ENCODE measurements at places on chromosomes 7 and 10.

DNA sequence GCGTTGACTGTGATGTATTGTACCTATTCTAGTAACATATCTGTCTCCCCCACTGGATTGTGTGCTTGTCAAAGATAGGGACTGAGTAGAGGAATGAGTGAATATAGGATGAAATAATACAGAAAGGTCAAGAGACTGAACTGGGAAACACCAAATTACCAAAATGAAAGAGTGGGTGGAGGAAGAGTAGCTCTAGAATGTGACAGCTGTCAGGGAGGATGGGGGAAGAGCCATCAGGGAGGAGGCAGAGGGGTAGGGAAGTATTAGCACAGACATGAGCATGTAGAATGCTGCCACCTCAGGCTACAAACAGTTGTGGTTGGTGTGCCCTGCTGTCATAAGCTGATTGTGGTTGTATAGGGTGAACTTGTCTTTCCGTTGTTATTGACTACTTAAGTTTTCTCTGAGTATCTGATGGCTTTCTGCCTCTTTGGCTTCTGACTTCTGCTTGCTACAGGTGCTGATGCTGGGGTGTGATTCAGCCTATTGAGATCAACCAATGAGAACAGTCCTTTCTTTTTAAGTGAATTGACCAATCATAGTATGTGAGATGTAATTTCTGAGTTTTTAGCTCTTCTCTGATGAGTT is 5.6 kb downstream of the CCSER2 start:
- DNase-seq, result peak; percentile 52

DNA sequence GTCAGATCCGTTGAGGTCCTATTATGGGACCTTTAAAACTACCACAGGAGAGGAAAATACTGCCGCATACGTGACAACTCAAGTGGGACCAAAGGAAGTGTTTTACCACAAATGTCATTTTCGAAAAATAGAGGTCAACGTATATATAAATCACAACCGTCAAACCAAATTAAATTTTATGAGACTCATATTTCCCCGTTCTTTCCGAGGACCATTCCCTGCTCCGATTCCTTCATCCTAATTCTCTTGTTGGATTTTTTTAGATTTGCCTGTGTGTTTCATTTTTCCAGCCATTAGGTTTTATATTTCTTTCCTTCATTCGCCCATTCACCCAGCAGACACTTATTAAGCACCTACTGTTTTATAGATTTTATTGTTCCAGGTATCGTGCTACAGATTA is 583.9 kb upstream of the FOXK1 start:
- no peak for DNase-seq

GRCh38 chr10:127871631-127872010 is 21.1 kb downstream of the CLRN3 start:
- DNase-seq, result no peak

DNA sequence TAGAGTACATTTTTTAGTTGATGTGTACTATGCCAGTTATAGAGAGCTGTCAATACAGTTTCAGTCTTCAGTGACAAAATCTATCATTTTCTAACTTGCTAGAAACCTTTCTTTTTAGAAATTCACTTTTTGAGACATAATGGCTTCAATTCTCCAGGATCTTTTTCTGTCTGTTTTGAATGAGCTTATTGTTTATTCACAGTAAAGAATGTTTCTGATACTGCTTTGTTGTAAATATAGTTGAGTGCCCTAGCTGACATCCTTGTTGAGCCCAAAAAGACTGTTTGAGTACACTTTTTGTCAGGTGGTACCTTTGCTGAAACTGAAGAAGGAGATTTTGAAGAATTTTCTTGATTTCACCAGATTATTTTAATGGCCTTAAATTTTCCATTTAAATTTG is 139.9 kb downstream of the PPP1R9A start:
- DNase-seq, result no peak

- DNase-seq, result no peak
Observed at GRCh38 chr7:40972426-40972825, 730.5 kb downstream of the INHBA start.

- DNase-seq, result no peak
Observed at GRCh38 chr10:86391986-86392722, 25.6 kb upstream of the GRID1 start.

DNA sequence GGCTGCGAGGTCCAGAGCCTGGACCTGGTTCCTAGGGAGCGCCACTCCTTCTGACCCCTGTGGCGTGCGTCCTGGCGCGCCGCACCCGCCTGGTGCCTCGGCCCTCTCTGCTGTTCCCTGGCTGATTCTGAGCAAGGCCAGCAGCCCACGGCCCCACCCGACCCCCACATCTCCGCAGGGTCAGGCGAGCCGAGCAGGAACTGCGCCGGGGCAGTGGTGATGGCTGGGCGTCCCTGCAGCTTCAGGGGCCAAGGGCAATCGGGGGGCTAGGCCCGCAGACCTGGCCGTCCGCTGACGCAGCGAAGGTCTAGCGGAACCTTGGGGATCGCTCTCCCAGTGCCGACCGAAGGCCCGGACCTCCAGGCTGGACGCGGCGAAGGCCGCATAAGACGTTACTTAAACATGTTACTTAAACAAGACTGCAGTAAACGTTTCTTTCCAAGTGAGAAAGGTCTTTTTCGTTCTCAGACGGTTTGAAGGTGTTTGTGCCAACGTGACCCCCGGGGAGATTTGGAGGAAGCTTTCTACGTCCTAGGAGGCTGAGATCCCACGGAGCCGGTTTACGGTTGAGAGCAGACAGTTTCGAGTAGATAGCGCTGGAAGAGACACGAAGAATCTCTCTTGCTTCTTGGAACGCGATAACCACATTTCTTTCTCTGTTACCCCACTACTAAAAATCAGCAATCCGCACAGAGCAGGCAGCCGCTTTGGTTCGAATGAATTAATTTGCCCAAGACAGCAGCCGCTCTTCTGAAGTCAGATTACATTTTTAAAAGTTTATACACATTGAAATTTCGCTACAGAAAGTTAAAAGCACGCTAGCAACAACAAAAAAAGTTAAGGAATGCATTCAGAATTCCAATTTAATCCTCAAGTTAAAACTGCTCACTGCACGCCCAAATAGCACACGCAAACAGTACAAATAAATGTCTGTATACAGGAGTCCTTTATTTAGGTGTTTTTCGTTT is 4.9 kb upstream of the NKX2-3 start:
- no peak for DNase-seq

- no peak for DNase-seq
Observed at GRCh38 chr7:74173074-74173473, 1.1 kb upstream of the EIF4H start.

DNA sequence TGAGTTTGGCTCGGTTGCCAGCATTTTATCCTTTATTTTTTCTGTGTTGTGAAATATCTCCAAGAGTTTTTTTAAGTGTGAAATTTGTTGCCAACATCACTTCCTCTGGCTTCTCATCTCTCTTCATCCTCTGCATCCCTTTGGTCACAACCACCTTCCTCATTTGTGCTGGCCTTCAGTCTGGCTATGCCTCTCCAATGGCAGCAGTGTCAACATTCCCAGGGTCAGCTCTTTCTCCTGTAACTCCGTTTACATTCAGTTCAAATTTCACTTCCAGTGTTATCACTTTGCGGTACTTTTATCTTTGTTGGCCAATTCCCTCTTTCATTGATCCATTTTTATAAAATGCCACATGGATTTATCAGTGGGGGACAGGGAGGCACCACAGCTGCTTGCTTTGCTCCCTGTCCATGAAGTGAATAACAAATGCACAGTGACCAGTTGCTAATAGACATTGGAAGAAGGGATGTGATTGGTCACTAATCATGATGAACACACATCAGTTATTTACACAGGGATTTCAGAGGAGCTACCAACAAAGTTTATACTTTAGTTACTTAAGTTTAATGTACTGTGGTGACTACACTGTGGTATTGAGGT is 311.4 kb upstream of the LRGUK start:
- no peak for DNase-seq

- DNase-seq, result no peak
Observed at GRCh38 chr10:123797813-123798212, 93.8 kb downstream of the CPXM2 start.

GRCh38 chr10:133278577-133279265 is 2.1 kb upstream of the ADAM8 start:
- DNase-seq, result no peak

GRCh38 chr7:137122145-137122544 is 221.4 kb downstream of the PTN start:
- no peak for DNase-seq

Measured in stimulated activated CD4-positive, alpha-beta T cell treated with anti-CD3 and anti-CD28 coated beads, Interleukin-12 subunit alpha, Interleukin-12 subunit beta, amount 100 ng/mL, for 48 hours (primary cell).